ENCODE measurements at places on chromosomes 6 and 20.

GRCh38 chr6:104887350-104887749 lies 27.6 kb upstream of the HACE1 start:
- peak; percentile 24 for DNase-seq

GRCh38 chr20:57473246-57474048 lies 51.5 kb downstream of the CTCFL start:
- peak; percentile 77 for DNase-seq

GRCh38 chr6:33375143-33375671 lies 16.4 kb upstream of the KIFC1 start:
- no peak for DNase-seq

- DNase-seq: no peak
These were observed 16.2 kb downstream of the ADGRB3 start for GRCh38 chr6:68651011-68651985.

DNA sequence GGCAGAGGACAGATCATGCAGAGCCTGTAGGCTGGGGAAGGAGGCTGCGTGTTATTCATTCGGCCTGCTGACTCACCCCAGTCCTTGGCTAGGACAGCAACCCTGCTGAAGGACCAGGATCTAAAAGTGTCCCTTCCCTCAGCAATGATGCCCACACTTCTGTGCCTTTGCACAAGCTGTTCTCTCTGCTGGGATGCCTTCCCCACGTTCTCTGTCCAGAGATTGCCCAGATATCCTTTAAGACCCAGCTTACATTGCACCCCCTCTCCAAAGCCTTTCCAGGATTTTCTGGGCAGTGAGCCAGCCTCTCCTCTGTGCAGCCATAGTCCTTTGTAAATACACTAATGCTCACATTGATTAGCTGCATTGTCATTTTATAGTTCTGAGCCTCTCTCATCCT lies 99.3 kb upstream of the CHD6 start:
- no peak for DNase-seq

DNA sequence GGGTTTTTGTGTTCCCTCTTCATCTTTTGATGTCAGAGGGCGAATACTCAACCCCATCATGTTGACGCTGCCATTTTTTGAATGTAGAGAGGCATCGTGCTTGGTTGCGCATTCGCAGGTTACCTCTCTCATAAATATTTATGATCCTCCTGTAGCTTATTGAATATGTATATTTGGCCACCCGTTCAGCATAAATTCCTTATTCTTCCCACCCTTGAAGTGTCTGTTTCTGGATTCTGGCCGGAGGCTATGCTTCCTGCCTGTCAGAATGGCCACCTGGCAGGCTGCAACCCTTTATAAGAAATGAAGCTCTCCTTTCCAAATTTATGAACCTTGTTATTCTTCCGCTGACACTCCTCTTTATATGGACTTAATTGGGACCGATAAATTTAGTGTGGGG lies 40.9 kb downstream of the FAM50B start:
- DNase-seq: no peak

- no peak for DNase-seq
These were observed 117.6 kb downstream of the HIVEP2 start for GRCh38 chr6:142827369-142827768.

DNA sequence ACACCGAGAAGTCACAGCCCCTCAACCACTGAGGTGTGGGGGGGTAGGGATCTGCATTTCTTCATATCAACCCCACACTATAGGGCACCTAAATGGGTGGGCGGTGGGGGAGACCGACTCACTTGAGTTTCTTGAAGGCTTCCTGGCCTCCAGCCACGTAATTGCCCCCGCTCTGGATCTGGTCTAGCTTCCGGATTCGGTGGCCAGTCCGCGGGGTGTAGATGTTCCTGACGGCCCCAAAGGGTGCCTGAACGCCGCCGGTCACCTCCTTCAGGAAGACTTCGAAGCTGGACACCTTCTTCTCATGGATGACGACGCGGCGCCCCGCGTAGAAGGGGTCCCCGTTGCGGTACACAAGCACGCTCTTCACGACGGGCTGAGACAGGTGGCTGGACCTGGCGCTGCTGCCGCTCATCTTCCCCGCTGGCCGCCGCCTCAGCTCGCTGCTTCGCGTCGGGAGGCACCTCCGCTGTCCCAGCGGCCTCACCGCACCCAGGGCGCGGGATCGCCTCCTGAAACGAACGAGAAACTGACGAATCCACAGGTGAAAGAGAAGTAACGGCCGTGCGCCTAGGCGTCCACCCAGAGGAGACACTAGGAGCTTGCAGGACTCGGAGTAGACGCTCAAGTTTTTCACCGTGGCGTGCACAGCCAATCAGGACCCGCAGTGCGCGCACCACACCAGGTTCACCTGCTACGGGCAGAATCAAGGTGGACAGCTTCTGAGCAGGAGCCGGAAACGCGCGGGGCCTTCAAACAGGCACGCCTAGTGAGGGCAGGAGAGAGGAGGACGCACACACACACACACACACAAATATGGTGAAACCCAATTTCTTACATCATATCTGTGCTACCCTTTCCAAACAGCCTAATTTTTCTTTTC lies at the start of gene DCDC2:
Gene DCDC2, minus strand, starts transcription at position 724 of the 883 bp plus-strand sequence. Its CDS starts 309 bp downstream, at position 415.
- DNase-seq: no peak

GRCh38 chr6:150575836-150576235 lies 23.8 kb upstream of the PLEKHG1 start:
- DNase-seq: no peak

- DNase-seq: no peak
These were observed 321.3 kb downstream of the TFAP2B start for GRCh38 chr6:51139950-51140385.

DNA sequence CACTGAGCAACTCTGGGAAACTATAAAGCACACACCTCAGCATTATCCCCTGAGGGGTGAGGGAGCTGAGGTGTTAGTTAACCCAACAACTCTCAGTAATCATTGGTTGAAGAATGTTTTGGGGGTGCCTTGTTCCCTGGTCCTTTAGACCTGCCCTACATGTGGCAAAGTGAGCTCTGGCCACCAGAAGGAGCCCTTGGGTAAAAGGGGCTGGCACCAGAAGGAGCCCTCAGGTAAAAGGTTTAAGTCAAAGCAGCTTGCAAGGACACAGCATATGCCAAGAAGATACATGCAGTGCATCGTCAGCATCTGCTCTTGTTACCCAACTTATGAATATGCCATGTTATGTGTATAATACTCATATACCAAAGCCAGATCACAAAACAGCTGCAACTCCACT lies 1081.7 kb downstream of the KIF16B start:
- DNase-seq: no peak

DNA sequence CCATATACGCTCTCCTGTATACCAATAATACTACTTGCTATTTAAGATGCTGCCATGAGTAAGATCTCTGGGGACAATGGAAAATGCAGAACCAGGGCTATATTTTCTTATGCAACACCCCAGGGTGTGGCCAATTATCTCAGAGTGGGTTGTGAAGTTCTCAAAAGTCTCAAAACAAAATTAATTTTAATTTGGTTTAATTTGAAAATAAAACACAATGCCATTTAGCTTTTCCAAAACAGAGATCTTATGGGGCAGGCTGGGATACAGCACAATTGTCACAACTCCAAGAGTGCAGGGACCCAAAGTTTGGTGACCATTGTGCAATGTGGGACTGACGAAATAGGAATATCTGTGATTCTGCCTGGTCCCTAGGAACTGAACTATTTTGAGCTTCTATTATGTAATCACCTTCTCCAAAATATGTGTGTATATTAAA lies 43.1 kb downstream of the MBOAT1 start:
- no peak for DNase-seq

- DNase-seq: no peak
These were observed 12.4 kb downstream of the HTR1E start for GRCh38 chr6:86949771-86950170.

- no peak for DNase-seq
These were observed 145.8 kb downstream of the MRPL14 start for GRCh38 chr6:43981363-43981990.

DNA sequence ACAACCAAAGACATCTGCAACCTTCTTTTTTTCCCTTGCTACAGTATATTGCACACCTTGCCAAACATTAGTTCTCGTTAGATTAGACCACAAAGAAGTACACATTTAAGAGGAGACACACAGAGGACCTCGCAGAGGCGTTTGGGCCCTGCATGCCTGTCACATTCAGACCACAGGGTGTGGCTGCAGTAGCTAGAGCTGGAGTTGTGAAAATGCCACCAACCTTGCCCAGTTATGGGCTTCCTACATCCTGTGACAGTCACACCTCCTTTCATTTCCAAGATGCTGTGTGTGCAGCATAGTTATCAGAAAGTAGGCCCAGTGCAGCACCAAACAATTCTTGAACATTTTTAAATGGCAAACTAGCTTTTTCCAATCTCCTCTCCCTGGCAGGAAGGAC lies 2.4 kb downstream of the SYNE1 start:
- DNase-seq: no peak

DNA sequence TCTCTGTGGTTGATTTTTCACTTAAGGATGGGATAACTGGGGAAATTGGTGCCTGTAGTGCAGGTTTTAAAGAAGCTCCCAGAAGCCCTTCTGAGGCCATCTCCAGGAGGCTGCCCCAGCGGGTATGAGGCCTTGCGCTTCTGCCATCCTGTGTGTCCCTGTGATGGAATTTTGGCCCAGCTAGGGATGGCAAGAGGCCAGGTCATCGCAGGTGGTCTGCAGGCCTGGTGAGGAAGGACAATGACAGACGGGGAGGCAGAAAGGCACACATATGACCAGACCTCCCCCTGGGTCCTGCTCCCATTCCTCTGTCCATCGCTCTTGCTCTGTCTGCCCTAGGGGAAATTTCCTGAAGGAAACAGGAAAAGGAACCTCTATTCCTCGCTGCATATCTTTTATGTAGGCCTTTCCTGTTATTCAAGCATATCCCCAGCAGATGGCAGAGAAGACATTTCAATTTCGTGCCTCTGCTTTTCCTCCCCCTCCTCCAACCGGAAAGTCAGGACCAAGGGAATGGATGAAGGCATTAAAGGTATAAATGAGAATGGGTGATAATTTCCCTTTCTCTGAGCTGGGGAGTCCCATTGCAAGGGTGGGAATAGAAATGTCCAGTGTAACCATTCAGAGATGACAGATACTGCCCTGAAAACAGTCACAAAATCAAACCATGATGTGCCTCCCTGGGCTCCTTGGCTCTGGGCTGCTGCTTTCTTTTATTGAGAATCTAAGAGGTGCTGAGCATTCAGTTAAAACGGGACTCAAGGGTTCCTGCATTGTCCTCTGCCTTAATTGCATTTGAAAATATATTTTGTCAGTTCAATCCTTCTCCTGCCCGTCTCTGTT lies 17.6 kb upstream of the HLA-F start:
- no peak for DNase-seq
